ENCODE measurements at places on chromosomes 3 and 15.

DNA sequence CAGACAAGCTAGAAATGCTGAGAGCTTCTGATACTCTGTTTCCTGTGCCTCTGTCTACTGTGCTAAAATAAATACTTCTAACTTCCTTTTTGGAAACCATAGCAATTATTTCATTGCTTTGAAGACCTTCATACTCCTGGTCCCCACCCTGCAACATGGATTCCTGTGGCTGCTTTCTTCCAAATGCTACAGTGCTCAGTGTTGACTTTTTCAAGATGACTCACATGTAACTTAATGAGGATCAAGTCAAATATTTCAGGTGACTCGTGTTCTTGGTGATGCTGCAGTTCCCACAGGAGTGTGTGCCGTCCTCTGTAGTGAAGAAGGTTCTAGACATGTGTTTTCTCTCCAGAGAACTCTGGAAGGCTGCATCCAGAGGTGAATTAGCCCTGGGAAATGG is 288.6 kb downstream of the CLSTN2 start:
- DNase-seq = no peak

DNA sequence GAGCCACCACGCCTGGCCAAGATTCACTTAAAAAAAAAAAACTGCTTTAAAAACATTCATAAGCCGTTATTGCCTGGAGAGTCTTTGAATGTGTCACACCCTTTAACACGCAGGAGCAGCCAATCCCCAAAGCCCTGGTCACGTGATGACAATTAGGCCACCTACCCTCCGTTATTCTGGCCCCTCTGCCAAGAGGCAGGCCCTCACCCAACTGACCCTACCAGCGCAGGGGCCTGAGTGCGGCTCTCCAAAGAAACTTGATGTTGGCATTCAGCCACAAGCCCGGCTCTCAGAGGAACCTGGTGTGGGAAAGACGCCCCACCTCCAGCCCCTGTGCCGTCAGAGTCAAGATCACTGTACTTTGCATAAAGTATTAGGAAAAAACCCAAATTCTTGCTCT is 11.6 kb upstream of the MUC4 start:
- no peak for DNase-seq

DNA sequence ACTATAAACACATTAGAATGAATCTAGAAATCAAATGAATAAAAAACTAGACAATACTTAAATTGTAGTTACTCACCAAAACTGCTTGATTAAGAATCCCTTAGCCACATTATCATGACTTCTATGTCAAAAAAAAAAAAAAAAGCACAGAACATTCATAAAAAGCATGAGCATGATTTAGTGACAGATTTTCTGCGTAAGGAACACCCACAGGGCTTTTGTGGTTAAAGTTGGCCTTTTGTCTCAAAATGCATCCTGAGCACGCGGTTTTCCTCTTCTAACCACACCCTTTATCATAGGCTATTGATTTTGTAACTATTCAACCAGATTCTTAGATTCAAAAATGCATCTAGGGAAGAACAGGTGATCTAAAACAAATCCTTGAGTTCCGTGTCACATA is 334.0 kb upstream of the NR2F2 start:
- peak; percentile 50 for DNase-seq

DNA sequence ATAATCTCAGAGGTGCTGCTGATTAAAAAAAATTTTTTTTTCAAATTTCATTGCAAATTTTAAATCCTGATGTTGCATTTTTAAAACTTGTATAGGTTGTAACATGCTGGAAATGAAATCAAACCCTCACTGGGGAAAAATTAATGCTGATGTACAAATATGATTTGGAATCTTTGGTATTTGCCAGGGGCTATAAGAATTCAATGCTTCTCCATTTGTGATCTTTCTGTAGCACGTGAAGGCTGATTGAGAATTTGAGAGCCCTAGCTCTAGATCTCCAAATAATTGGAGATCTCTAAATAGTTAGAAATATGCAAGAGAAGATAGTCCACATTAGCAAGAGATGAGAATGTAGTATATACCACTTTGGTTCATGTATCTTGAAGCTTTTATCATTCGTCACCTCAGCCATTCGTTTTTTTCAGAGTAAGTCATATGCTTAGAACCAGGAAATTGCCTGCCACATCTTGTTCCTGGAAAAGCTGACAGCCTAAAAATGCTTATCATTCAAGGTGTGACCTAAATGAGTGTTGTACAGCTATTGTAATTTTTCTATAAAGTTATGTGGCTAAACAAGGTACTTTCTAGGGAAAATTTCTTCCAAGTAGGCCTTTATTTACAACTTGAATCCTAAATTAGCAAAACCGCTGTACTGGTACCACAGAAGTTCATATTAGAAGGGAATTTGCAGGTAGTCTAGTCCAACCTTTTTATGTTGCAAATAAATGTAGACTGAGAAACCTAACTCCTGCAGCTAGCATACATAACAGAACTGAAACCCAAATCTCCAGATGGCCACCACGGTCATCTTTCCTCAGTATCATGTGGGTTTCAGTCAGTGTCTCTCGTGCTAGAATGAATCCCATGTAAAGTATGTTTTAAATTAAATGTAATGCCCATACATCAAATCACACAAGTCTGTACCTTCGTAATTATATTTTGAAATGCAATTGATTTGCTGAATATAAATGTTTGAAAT is 48.5 kb downstream of the FNDC3B start:
- peak; percentile 55 for DNase-seq

- DNase-seq = no peak
Observed at GRCh38 chr3:58429657-58430056, 4.0 kb downstream of the PDHB start.

DNA sequence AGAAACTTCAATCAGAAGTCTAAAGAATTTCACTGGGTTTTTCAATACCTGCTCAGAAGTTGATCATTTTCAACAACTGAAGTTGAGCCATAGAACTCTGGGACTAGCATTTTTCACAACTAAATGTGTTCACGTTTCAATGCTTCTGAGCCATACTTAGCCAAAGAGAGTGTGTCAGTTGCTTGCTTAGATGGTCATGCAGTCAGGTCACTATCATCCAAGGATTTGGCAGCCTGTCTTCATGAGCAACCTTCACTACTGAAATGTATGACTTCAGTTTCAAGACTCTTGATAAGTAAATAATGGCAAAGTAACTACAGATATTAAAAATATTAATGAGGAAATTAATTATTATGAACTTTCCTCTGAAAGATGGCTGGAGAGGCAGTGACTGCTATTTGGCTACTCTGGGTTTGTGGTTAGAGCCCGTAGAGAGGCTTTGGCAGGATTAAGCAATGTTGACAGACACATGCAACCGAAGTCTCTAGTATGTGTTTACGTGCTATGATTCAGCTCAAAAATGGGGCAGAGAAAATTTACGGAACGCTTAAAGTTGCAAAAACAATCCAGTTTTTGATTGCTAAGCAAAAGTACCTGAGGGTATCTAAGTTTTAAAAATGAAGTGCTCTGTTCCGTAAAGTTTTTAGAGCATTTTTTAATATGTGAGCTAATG is 133.8 kb downstream of the GMNC start:
- peak; percentile 28 for DNase-seq

DNA sequence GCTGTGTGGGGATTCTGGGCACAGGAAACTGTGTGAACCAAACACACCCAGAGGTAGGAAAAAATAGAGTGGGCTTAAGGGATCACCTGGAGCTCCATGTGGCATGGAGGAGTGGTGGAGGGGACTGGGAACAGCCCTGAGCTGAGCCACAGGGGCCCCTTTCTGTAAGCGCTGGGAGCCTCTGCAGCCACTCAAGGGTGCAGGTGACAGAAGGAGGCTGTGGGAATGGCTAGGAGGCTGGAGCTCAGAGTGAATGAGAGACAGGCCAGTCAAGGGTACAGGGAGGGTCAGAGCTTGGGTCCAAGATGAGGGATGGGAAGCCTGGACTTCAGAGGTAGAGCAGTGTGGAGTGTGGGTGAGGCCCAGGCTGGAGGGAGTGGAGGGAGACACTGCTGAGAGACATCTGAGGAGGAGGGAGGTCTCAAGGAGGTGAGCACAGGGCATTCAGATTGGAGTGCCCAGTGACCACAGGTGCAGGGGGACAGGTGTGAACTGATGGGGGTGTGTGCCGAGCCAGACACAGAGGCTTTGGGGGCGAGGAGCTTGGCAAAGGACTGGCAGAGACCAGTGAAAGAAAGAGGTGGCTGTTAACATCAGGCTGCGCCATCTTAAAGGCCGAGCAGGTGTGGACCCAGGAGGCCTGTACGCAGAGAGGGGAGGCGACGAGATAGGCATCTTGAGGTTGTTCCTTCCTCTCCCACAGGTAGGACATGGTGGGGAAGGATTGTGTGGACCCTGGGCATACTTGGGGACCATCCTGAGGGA is 56.8 kb downstream of the FGD5 start:
- DNase-seq = no peak

DNA sequence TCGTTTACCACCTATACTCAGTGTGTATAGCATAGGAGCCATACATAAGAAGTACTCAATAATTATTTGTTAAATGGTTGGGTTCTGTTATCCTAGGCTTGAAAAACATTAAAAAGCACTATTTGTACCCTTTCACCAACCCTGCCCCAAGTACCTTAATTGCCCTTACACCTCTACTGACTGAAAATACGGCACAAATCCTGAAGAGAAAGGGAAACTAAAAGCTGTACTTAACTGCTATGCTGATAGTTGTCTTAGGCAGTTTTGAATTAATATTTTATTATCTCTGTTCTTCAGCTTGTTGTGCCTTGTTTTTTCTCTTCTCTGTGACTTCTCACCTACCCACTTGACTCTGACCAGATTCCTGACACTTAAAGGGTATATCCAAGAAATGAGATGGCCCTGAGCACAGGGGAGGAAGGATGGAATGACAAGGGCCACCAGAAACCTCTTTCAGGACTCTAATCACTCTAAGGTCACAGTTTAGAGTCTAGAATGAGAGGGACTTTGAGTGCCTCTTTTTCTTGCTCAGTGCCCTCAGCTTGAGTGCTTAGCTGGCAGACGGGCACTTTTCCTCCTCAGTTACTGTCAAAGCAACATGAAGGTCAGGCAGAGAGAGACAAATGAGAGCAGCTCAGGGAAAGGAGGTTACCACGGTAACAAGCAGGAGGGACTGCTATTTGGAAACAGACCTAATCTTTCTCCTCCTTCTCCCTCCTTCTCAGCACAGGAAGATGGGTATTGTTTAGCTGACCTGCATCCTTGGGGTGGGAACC is 136.5 kb downstream of the ZNF609 start:
- DNase-seq = peak; percentile 26

DNA sequence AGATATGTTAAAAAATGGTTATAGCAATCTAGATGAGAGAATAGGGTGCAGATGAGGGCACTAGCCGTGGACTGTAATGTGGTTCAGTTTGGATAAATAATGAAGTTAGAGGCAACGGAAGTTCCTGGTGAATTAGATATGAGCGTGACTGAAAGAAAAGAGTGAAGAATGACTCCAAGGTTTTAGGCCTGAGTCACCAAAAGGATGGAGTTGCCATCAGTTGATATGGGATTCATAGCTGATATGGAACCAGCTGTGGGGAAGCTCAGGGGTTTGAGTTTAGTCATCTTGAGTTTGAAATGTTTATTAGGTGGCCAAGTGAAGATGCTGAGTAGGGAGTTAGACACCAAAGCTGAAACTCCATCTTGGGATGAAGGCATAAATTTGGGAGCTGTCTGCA is 66.2 kb downstream of the SSR3 start:
- DNase-seq = no peak

DNA sequence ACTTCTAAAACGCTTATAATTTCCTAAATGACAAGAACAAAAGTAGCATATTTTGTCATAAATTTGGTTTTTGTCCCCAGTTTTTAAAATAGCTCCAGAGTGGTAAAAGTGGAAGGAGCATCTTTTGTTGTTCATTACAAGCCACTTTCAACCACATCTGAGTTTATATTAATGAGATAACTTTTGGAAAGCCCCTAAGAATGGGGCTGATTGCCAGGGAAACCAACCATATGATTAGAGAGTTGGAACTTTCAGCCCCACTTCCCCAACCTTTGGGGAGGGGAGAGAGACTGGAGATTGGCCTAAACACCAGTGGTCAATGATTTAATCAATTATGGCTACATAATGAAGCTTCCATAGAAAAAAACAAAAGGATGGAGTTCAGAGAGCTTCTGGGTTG is 57.4 kb downstream of the CPA3 start:
- no peak for DNase-seq

- no peak for DNase-seq
Observed at GRCh38 chr3:8464668-8465067, 37.0 kb upstream of the LMCD1 start.

DNA sequence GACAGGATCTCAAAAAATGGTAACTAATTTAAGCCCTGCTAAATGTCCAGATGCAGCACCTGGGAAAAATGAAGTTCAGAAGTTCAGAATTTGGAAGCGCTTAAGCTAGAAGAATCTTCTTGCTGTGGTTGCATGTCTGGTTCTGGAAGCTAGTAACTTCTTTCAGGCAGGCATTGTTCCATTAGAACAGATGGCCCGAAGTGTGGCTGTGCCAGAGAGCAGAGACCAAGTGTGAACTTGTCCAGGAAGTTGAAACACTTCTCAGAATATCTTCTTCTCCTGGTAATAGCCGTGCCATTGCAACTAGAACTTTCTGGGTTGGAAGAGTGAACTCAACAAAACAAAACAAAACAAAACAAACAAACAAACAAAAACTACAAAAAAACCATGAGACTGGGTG is 80.0 kb downstream of the MITF start:
- no peak for DNase-seq

DNA sequence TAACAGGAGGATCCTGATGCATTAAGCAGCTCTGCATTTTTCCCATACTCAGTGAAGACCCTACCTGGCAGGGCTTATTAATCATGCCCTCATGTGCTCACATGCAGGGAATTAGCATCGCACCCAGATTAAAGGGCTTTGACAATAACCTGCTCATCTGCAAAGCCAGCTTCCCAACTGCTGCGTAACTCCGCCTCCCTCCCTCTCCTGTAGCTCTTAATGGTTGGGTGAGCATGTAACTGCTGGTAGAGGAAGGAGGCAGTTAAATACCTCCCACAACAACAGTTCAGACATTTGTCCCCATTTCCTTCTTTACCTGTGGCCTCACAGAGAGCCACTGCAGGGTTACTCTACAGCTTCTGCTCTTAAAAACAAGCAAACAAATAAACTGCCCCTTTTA is 203.6 kb upstream of the WNT5A start:
- no peak for DNase-seq

All from hematopoietic multipotent progenitor cell treated with erythropoietin and hydrocortisone succinate and interleukin-3 and kit ligand, for 6 days (in vitro differentiated cells).